ENCODE measurements at places on chromosomes 13 and 19.
A peak's percentile ranks its signal among the peaks of the same experiment; 100 is the strongest.

- DNase-seq, result no peak
Observed at GRCh38 chr13:35005051-35005450, 63.0 kb downstream of the NBEA start.

DNA sequence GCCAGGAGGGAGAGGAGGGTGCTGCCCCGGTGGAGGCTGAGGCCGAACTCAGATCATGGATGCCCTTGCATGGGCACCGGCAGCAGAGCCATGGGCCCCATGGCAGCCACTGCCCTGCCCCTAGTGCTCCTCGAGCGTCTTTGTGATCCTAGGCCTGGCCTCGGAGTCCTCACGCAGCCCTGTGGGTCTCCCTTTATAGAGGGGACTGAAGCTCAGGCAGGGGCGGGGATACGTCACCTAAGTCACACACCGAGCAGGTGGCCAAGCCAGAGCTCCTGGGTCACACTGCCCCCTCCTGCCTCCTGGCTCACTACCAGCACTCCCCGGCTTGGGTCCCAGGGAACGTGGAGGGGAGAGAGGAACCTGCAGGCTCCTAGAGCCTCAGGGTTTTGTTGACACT, 28.7 kb downstream of the DHX34 start:
- no peak for DNase-seq

- no peak for DNase-seq
Observed at GRCh38 chr13:99380921-99381645, 73.9 kb upstream of the GPR183 start.

- no peak for DNase-seq
Observed at GRCh38 chr13:37647031-37647650, 48.6 kb upstream of the POSTN start.

DNA sequence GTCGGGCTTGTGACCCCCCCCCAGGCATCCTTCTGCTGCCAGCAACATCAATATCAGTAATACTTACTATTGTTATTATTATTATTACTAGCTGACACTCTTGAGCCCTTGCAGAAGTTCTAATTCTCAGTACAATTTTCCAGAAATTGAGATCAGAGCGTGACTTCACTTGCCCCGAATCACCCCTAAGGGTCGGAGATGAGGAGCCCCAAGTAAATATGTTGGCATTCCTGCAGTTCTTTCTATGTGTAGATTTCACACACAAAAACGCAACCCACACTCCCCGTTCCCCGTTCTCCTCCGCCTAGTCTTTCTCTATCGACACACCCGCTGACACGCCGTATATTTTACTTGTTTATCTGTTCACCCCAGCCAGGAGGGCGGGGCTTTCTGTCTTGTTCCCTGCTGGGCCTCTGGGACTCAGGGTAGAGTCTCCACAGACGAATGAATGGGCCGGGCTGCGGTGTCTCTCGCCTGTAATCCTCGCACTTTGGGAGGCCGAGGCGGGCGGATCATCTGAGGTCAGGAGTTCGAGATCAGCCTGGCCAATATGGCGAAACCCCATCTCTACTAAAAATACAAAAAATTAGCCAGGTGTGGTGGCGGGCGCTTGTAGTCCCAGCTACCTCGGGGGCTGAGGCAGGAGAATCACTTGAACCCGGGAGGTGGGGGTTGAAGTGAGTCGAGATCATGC, 14.7 kb downstream of the TLE5 start:
- DNase-seq, result peak; percentile 38

GRCh38 chr13:20939662-20940061, 37.1 kb upstream of the XPO4 start:
- no peak for DNase-seq

- no peak for DNase-seq
Observed at GRCh38 chr13:112783978-112784371, 94.1 kb downstream of the ATP11A start.

Measured in T-helper 17 cell (primary cell).